Fibroblast of mammary gland (primary cell): ENCODE measurements at places on chromosomes 4 and X.

GRCh38 chrX:103949506-103949905, 12.9 kb upstream of the TMSB15B start:
- DNase-seq = no peak

DNA sequence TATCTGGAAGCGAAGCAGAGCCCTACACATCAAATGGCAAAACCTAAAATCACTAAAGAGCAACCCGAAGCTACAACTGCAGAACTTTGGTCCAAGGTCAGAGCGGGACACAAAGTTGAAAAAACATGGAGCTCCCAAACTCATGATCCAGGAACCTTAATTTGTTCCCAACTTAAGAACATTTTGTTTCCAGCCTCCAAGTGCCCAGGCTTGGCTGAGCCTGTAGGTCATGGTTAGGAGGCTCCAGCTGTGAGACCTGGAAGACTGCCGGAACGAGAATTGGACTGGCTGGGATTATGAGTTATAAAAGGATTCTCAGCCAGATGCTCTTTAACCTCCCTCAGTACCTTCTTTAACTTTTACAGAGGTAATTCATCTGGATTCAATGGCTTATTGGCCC, 349.1 kb upstream of the DDX53 start:
- no peak for DNase-seq

GRCh38 chrX:131979116-131979515, 44.0 kb upstream of the STK26 start:
- DNase-seq = no peak

DNA sequence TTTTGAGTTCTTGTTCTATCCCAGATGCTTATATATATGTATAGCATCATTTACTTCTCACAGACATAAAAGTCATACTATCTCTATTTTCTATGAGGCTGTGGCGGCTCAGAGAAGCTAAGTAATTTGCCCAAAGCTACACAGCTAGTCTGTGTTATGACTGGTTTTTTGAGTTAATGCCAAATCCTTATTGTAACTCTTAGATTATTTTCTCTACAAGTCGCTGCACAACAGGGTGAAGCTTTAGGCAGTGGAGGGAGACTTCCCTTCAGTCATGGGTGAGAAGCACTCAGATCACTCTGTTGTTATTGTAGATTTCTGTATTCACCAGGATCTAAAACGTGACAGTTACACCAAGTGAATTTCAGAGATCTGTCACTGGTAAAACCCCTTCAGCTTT, 48.1 kb downstream of the WWC2 start:
- DNase-seq = no peak

GRCh38 chr4:166377578-166377977, 504.5 kb downstream of the TLL1 start:
- no peak for DNase-seq

DNA sequence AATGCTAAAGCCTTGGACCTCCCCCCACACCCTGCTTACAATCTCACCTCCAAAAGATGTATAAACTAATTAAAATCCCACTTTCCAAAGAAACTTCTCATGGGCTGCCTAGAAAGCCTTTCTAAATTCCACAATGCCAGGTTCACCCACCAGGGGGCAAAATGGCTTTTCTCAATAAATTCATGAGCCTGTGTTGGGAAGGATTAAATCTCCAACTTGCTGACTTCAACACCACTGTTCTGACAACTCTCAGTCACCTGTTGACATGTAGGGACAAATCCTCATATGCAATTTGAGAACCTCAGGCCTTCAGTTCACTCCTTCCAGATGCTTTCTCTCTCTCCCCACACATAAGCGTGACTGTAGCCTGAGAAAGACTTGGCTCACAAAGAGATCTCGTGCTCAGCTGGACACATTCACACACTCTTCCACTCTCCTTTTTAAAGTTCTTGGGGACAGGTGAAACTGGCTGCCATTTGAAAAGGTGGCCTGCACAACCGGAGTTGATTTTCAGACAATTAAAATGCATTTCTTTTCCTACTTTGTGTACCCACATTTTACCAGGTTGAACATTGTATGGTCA, 88.6 kb upstream of the PRPS2 start:
- DNase-seq = peak; percentile 3

GRCh38 chr4:76679691-76680090, 218.3 kb downstream of the SOWAHB start:
- no peak for DNase-seq

GRCh38 chr4:108360754-108361445, 192.2 kb upstream of the LEF1 start:
- DNase-seq = peak; percentile 48

GRCh38 chrX:13836575-13836974, 19.7 kb upstream of the GPM6B start:
- no peak for DNase-seq

- DNase-seq = no peak
These were observed 591.5 kb downstream of the GALNTL6 start for GRCh38 chr4:172404676-172405075.

- DNase-seq = no peak
These were observed 317.3 kb downstream of the FBXW7 start for GRCh38 chr4:152218576-152218975.

GRCh38 chr4:86250619-86251018, 109.2 kb downstream of the MAPK10 start:
- no peak for DNase-seq

DNA sequence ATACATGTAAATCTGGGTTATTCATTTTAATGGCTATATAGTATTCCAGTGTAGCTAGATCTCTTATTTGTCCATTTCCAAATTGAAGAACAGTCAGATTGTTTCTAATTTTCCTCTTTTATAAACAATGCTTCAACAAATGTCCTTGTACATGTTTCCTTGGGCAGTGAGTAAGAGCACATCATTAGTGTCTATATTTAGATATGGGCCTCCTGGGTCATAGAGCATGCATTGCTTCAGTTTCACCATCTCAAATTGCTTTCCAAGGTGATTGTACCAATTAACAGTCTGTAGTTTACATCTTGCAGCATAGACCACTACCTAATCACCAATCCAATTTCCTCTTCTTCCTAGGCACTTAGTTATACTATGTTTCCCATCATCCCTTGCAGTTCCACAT, 13.4 kb downstream of the PHKA2 start:
- peak; percentile 9 for DNase-seq

DNA sequence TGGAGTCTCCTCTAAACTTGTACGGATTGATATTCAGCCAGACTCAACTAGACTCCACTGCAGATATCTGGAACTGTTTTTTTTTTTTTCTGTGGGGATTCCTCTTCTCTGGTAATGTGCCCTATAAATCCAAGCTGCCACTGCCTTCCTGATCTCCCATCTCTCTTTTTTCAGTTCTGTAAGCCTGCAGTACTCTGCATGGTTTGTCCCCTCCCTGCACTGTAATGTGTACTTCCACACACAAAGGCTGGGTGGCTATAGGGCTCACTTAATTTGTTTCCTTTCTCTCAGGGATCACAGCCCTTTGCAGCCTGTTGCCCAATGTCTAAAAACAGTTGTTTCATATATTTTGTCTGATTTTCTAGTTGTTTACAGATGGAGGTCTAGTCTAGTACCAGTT, 84.7 kb upstream of the RPA4 start:
- no peak for DNase-seq

DNA sequence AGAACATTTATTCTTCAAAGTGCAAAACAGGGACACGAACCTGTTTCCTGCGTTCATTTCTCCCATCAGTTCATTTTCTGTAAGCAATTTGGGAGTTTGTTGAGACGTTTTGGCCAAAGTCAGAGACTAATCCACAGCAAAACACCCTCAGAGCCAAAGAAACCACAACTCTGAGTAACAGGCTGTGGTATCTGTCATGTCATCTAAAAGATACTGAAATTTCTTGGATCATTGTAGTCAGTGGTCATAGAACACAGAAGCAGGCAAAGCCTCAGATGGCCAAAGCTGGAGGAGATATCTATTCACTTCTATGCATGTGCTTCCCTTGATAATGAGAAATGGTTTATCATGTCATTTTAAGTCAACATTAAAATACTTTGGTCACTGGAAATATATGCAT, 485.6 kb upstream of the GALNT7 start:
- DNase-seq = no peak

DNA sequence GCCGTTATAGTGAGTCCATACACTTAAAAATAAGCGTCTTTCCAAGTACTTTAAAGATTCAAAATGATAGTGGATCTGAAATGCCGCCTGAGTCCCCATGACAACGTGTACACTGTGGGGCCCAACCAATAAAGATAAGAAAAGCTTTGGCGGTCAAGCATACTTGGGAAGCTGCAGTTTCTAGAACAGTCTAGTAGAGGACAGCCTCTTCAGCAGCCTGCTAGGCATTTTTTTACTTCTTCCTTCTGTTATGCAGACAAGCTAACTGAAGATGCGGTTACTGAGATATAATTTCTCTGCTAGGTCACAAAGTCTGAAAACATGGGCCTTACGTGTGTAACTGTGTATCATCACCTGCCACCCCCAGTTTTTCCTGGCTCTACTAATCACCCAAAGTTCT, 402 bp upstream of the UPRT start:
- no peak for DNase-seq

GRCh38 chr4:2781911-2782310, 11.0 kb upstream of the SH3BP2 start:
- DNase-seq = no peak

DNA sequence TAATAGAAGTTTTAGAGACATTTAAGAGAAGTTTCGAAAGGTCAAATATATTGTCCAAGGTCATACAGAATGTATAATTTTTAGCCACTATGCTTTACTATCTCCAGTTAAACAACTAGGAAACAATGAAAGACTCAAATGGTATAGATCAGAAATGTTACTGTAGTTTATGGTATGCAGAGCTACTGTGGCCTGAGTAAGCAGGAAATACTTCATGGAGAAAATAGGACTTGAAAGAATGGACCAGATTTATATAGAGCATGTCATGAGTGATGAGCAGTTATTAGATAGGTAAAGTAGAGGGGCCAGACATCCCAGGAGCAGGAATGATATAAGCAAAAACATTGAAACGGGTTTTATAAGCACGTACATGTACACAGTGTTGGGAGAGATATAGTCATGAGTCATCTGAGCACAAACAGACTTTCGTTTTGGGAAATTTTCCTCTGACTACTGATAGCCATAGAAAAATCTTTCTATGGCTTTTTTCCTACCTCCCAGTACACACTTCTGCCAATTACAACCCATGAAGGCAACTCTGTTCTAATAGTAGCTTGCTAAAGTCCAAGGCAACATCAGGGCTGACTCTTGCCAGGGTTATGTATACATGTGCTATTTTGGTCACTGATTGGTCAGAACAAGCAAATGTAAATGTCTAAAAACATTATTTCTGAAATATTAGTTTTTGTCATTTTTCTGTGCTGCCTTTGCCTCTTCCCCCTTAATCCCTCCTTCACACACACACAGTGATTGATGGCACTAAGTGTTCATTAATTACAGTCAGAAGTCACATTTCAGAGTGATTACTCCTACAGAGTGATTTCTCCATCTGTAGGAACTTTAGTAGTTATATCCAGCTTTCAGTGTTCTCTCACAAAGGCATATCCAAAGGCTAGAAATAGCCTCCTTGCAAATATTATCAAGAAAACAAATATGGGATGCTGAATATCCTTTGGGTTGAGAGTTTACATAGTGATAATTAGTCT, 198.7 kb downstream of the ENOX2 start:
- DNase-seq = peak; percentile 44

DNA sequence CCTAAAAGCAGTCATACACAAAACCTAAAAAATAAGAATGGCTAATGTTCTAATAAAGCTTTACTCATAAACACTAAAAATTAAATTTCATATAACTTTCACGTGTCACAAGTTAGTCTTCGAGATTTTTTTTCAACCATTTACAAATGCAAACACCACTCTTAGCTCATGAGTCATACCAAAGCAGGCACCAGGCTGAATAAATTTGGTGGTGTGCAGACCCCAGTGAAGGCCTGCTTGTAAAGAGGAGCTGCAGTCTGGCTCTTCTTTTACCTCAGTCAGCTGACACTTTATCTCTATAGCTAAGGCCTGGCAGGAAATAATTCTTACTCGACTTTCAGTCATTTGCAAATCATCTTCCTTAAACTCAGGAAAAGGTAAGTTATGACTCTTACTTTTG, 37.4 kb downstream of the CLOCK start:
- no peak for DNase-seq

DNA sequence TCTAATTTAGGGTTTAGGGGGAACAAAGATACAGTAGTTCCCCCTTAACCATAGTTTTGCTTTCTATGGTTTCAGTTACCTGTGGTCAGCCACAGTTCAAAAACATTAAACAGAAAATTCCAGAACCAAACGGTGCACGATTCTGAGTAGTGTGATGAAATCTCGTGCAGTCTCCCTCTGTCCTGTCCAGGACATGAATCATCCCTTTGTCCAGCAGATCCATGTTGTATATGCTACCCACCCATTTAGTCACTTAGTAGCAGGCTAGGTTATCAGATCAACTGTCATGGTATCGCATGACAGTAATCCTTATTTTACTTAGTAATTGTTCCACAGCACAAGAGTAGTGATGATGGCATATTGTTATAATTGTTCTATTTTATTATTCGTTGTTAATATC, 556.1 kb downstream of the IL1RAPL1 start:
- DNase-seq = peak; percentile 1

DNA sequence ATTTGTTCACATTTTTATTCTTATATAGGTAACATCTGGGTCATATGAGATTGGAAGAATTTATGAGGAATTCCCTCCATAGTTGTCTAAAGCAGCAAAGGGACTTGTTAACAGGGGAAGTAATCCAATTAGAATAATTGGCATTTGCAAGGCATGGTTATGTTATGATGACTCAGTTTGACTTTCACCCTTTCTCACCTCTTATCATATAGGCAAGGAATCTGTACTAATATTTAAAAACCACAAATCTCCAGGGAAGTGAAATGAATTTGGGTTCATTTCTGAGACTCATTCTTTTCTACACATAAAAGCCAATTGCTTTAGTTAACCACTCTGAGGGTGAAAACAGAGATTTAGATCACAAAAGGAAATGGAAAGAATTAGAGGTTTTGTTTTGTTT, 281.5 kb upstream of the DKK2 start:
- DNase-seq = peak; percentile 7

DNA sequence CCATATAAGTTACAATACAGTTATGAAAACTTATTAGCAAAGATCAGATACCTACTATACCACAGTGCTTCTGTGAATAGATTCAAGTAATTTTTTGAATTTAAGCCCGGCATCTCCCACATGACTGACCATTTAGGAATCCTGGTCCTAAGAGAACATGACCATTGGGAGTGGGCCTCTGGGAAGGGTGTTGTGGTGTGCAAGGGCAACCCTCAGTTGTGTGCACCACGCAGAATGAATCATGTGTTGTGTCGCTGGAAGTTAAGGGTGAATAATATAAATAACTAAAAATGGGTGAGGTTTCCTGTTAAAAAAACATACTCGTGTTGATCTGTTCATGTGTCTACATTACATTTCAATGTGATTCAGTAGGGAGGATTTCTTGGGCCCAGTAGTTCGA, 15.5 kb downstream of the CPE start:
- DNase-seq = peak; percentile 58

- DNase-seq = no peak
These were observed 60.3 kb downstream of the ARX start for GRCh38 chrX:24955372-24955930.

- no peak for DNase-seq
These were observed 313 bp upstream of the BLOC1S4 start for GRCh38 chr4:6715704-6716017.

GRCh38 chr4:109576462-109576861, 16.4 kb downstream of the MCUB start:
- peak; percentile 15 for DNase-seq
